Amniotic epithelial cell (primary cell): ENCODE measurements at places on chromosomes 13 and 19.
A peak's percentile ranks its signal among the peaks of the same experiment; 100 is the strongest.

GRCh38 chr13:36193151-36193855 is 21.1 kb downstream of the SOHLH2 start:
- peak; percentile 5 for DNase-seq

DNA sequence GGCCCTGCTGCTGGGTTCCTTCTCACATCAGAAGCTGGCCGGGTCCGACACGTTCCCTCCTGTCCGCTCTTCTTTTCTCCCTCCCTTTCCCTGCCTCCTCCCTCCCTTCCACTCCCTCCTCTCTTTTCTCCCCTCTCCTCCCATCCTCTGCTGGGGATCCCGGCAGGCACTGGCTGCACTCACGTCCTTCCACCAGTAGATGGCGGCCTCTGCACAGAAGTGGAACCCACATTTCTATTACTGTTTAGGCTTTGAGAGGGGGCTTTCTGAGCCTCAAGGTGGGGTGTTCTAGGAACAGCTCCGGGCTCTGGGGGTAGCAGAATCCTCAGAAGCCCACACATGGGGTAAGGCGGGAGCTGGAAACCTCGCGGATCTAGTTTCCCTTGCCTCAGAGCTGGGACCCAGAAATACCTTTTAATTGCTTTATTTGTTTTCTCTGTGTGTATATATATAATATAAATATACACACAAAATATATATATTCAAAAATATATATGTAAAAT is 294.2 kb downstream of the ZNF536 start:
- peak; percentile 2 for DNase-seq

DNA sequence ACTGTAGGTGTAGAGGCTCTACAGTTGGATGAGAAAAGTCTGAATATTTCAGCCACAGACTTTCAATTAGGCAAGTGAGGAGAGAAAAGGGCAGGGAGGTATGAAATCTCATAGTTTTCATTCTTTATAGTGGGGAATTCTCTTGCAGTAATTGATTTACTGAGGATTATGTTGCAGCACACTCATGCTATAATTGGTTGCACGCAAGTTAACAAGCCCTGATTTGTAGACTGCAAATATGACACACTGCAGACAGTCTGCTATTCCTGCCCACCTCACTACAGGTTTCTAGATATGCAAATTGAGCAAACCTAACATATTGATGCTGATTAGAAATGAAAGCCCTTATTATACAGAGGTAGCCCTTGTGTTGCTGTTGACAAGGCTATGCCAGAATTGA is 139.4 kb downstream of the LHFPL6 start:
- DNase-seq = no peak

DNA sequence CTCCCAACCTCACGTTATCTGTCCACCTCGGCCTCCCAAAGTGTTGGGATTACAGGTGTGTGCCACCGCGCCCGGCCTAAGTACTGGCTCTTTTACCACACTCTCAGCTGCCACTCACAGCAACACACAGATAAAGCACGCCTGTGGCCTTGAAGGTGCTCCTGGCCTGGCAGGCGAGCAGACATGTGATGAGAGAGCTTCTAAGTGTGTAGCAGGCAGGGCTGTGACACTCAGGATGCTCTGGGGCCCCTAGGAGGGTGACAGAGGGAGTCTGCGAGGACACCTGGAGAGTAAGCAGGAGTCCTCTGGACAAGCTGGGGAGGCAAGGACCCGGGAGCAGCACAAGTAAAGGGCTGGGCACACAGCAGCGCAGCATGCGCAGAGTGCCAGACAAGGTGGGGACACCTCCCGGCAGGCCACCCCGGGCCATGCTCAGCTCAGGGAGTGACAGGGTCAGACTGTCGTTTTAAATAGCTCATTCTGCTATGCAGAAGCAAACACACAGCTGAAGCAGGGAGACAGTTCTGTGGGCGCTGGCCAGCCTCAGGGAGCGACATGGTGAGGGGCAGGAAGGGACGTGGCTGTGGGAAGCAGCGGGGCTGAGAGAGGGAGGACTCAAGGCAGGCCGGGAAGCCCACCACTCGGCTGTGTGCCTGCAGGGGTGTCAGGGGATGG is 26.5 kb downstream of the MED26 start:
- DNase-seq = no peak

DNA sequence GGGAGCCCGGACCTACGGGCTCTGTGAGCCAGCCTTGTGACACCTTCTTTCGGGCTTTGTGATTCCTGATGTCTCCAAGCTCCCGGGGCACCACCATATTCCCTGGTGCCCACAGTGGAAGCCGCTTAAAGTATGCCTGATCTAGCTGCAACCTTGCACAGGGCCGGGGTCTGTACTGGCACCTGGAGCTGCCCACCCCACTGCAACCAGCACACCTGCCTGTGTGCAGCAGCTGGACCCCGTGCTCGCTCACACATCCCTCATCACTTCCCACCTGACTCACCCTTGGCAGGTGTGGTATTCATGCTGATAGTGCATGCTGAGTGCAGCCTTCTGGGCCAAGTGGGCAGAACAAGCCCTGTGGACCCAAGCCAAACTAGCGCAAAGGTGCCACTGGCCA is 1981.1 kb upstream of the PCDH20 start:
- no peak for DNase-seq

DNA sequence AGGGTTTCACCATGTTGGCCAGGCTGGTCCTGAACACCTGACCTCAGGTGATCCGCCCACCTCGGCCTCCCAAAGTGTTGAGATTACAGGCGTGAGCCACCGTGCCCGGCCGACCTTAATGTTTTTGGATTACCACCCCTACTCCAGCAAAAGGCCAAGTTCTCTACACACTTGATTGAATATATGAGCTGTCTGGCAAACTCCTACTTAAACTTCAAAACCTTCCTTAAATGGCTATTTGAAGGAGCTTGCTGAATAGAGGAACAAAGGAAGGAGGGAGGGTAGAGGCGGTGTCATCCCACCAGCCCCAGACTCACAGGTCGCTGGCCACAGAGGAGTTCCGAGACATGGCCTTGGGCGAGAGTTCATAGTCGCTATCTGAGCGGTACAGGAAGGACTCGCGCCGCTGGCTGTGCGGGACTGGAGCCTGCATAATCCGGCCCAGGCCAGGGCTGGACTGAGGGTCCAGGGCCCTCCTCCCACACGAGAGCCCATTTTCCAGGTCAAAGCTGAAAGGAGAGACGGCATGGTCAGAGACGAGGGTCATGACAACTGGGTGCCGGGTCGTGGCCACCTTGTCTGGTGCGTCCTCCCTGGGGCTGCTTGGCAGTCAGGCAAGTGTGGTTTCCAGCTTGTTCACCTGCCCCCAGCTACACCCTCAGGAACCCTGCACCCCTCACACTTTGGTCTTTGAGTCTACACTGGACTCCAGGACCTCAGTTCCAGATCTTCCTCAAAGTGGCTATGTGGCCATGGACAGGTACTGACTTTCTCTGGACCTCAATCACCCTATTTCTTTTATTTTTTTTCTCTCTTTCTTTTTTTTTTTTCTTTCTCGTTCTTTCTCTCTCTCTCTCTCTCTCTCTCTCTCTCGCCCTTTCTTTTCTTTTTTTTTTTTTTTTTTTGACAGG is 4.2 kb downstream of the PDE4C start:
- no peak for DNase-seq
